ENCODE measurements at places on chromosomes 6 and 20. TPM values are rescaled to one million over a fixed set of nuclear protein-coding genes. Genes with fewer than 3 reads are reported as not detected.

- DNase-seq = no peak
These were observed 65.5 kb upstream of the QKI start for GRCh38 chr6:163348789-163349680.

- DNase-seq = no peak
These were observed 7.7 kb downstream of the PHIP start for GRCh38 chr6:79070206-79070825.

Gene TFAP2A
- under 0.01 TPM for total RNA-seq

DNA sequence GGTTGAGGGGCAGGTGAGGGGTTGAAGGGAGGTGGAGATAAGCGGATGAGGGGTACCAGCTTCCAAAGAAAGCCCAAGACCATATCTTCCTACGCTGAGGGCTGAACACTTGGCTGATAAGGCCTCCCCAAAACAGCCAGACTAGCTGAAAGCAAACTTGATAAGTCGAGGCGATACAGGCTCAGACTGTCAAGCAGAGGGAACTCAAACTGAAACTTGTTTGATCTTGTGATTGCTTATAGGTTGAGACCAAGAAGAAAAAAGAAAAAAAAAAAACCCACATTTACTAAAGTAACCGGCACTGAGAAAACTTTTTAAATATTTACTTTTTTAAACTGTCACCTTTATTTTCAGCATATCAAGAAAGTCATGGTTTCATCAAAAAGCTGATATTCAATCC, 73.6 kb downstream of the TRERF1 start:
- DNase-seq = no peak

GRCh38 chr20:19784511-19785172, 26.6 kb downstream of the RIN2 start:
- DNase-seq = peak; percentile 94

Gene KCNB1
- under 0.01 TPM for total RNA-seq

Gene MLIP
- 4.4 TPM for total RNA-seq

- DNase-seq = no peak
These were observed 17.3 kb downstream of the PLCG1 start for GRCh38 chr20:41154436-41155176.
